ENCODE measurements at places on chromosomes 2 and 18.

- no peak for DNase-seq
Observed at GRCh38 chr2:40394031-40394430, 57.9 kb downstream of the SLC8A1 start.

GRCh38 chr2:172050479-172051125 is 34.7 kb upstream of the DLX1 start:
- DNase-seq = no peak

DNA sequence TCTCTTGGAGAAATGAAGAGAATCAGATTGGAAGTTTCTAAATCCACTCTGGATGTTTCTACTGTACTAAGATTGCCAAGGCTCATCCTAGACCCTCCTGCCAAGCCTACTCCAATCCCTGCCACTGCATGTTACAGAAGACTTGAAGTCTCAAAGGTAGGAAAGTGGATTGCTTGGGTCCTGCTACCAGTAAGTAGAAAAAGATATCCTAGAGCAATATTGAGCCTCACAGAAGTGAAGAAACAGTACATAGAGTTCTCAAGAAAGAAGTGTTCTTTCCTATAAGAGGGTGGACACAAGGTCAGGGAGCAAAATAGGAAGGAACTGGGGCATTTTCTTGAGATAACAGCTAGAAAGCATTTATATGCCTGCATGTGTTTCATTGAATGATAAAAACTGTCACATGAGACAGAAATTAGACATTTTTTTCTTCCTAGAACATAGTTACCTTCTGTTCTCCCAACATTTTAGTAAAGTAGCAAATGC is 232.9 kb downstream of the RBM43 start:
- DNase-seq = no peak

DNA sequence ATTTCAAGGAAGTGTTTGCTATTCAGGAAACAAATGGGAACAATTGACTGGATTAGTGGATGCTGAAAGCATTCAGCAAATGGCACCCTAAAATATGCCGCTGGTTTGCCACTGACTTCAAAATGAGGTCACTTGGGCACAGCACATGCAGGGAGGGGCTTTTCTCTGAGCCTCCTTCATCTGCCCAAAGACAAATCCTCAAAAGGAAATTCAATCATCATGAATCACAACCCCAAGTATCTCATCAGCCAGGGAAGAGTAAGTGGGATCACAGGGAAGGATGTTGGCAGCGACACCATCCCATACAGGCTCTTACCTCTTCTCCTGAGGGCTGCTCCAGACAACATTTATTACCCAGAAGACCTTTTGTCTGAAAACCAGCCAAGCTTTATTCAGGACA is 14.4 kb upstream of the SP140L start:
- no peak for DNase-seq

GRCh38 chr2:38438133-38438882 is 61.2 kb upstream of the ATL2 start:
- no peak for DNase-seq

DNA sequence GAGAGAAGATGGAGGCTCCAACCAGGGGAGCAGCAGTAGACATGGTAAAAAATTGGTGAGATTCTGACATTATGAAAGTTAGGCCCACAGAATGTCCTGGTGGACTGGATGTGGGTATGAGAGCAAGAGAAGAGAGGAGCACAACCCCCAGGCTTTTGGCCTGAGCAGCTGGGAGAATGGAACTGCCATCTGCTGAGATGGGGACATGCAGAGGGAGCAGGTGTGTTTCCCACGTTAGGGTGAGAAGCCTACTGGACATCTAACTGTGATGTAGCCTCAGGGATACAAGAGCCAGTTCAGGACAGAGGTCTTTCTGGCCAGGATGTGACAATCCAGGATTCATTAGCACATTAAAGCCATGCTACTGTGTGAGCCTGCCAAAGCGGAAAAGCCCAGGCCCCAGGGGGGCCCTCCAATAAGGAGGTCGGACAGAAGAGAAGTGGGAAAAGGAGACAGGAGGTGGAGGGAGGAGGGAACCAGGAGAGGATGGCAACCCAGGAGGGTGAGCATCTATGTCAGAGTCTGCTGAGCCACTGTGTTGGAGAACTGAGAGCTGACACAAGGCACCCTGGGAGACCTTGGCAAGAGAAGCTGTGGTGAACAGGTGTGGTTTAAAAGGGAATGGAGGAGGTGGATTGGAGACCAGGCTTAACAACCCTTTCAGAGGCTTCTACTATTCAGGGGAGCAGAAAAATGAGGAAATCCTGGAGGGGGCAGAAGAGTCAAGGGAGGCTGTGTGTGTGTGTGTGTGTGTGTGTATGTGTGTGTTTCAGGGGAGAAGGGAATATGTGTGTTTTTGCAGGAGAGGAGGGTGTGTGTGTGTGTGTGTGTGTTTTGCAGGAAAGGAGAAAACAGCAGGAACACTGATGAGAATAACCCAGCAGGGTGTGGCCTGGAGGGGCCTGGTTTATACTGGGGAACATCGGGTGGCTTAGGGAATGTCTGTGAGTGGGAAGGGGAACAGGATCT is 10.5 kb downstream of the CYB5A start:
- no peak for DNase-seq

- DNase-seq = no peak
Observed at GRCh38 chr18:69358212-69358895, 42.3 kb upstream of the DOK6 start.

DNA sequence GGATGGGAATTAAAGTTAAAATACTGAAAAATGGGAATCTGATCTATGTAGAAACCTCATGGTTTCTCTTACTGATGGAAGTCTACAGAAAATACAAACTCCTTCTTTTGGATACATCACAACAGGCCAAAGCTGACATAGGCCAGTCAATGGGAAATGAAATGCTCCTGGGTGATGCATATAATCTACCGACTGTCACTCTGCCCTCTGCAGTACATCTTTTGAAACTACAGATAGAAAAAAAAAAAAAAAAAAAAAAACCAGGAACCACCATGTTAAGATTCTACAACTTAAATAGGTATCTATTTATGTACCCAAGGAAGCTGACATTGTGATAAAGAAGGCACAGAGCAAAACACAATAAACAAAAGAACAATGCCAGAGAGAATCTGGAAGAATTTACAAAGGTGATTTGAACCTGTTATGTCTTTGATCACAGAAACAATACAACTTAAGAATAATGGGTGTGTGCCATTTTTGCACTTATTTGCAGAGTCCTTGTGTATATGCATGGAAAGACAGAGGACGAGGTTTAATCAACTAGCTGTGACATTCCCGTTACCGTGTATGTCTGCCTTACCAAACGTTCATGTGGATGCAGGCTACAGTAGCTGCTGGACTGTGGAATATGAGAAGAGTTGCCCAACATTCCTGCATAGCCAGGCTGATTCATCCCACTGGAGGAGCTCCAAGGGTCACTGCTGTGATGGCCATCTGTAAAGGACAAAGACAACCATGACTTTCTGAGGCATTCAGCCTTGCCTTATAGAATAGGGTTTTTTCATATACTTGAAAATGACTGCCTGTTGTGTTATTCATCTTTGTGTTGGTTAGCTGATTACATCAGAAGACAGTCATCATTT is 312.7 kb downstream of the TCF4 start:
- no peak for DNase-seq

DNA sequence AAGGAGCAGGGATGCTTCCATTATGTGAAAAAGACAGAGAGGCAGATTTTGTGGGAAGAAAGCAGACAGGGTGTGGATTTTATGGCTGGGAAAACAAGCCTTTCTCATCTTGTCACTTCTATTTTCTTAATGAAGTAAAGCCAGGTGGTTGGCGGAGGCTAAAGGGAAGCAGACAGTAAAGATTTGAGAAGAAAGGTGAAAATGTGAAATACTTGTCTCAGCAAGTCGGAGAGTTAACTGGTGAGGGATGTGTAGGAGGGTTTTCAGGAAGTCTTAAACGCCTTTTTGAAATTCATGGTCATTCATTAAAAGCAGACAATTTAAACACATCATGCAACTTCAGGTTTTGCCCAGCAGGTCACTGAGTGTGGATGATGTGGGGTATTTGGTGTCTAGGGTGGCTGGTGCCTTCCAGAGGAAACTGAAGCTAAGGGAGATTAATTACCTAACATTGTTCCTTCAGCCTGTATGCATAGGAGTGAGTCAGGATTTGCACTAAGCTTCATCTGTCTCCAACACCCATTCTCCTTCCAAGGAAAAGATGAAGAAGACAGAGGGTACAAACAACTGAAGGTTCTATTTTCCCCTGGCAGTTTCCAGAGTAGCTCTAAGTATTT is 20.7 kb downstream of the SLC14A2 start:
- no peak for DNase-seq

DNA sequence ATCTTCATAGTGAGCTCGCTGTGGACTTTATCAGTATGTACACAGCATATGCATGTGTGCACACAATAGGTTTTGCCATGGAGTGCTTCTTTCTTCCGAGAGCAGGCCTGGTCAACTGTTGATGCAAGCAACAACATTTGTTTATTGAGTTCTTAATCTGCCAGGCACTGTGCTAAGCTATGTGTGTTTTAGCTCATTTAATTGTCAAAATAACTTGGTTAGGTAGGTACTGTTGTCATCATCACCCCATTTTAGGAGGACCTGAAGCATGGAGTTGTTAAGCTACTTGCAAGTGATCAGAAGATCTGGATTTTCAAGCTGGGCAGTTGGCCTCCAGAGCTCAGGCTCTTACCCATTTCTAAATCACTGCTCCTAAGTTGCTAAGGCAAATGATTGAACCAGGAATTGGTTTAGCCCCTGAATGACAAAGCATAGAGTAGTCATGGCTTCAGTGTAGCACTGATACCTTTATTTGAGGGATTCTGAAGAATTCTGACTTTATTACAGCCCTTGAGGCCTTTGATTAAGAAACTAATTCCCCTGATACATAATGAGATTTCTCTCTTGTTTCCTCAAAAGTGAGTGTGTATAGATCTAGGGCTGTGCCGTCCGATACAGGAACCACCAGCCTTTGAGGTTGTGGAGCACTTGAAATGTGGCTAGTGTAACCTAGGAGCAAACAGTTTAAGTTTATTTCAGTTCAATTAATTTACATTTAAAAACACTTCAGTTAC is 132.9 kb downstream of the FMNL2 start:
- DNase-seq = no peak

DNA sequence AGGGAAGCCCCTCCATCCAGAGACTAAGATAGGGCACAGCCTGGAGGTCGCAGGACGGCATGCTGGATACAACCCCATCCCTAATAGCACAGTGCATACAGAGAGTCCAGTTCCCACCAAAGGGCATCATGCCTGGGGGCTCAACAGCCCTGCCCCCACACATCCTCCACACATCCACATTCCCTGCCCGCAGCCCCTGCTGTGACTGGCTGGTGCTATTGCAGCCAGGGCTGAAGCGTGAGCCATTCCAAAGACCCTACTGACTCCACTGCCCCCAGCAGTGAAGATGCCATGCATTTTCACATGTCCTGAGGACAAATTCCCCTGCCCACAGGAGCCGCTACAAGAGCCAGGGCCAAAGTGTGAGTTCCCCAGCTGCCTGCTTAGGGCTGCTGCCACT is 641.6 kb downstream of the METTL4 start:
- DNase-seq = no peak

DNA sequence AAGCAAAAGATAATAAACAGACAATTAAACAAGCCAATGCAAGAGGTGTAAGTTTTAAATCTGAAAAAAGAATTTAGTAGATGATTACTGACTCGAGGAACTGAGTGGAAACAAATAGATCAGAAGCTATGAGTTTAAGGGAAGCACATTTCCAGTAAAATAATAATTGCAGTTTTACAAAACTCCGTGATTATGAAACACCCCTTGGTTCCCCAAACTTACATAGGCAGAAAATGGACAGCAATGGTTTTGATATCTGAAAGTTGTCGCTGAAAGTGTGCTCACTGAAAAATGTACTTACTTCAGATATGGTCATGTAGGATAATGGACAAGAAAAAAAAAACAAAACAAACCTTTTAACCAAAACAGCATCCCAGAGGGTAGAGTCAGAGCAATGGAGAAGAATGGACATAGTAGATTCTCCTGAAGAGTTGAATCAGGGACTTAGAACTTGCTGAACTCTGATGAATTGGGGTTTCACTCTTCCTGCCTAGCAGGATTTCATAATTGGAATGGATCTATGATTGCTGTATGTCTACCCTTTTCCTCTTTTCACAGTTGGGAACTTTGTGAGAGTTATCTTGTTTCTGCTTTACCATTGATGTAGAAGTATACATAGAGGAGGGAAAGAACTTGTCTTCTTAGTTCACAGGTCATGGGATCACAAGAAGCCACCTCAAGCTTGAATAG is 305.6 kb upstream of the ZEB2 start:
- DNase-seq = no peak

- DNase-seq = no peak
Observed at GRCh38 chr2:236538242-236538641, 31.4 kb upstream of the ACKR3 start.

DNA sequence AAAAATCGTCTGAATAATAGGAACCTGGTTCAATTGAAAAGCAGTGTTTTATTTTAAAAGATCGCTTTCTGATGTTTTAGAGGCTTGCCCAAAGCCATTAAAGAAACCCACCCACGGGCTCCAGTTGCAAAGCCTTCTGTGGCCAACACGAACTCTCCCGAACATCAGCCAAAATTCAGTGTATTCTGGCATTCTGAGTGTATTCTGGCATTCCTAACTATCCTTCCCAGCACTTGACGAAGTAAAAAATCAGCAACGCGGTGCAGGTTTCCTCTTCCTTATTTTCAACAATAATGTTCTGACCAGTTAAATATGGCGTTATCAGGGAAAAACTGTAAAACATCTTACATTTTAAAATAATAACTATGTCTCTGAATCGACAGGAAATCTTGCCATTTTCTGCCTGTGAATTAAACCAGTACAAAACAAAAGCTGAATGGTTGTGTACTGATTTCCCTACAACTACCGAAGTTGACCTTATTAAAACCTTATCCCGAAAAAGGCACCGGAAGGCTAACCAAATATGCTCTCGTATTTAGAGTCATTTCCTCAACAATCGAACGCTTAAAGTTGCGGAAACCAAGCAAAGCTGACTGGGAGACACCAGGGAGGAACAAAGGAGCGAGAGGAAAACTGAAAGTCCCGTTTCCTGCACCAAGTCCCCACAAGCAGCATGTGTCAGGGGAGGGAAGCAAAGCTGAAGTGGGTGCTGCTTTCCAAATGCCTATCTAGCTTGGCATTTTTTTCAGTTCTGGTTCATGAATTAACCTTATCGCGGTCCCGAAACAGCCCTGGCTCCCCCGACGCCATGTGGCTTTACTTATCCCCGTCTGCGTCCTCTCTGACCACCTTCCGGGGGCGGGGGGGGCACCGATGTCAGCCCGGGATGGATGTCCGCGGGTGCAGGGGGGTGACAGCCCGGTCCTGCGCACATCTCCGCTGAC is 44.3 kb downstream of the ZNF516 start:
- peak; percentile 26 for DNase-seq

- DNase-seq = no peak
Observed at GRCh38 chr18:77023102-77023782, 109.3 kb downstream of the MBP start.

Measured in CD8-positive, alpha-beta T cell (primary cell).